ENCODE measurements at places on chromosomes 7 and 10.

GRCh38 chr10:73998929-73999691 is 1.2 kb downstream of the VCL start:
- DNase-seq: no peak

GRCh38 chr10:49592726-49593563 is 17.2 kb upstream of the SLC18A3 start:
- peak; percentile 16 for DNase-seq

DNA sequence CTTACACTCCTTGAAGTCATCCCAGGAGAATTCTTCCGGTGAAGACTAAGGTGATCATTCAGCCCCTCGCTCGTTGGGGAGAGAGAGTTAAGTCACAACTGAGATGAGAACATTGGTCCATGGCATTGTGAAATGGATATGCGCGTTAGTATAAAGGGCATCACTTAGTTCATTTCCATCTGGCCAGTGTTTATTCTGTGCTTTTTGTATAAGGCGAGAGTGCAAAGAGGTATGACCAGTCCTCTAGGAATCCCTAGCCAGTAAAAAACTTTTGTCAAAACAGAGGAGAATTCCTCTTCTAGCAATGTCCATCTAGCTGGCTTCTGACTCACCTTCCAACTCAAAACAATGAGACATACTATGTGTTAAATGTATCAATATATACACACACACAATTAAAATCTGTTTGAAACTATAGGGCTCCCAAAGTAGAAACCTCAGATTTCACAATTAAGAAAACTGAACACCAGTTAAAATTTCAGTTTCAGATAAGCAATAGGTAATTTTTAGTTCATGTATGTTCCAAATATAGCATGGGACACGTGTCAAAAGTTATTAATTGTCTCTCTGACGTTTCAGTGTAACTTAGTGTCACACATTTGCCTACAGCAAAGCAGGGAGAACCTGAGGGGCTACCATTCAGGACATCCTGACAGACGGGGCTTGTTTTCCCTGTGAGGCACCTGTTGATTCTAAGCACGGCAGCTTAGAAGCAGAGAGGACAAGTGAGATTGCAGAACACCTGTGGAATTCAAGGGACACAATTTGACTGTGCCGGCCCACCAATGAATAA is 158.9 kb downstream of the KLF6 start:
- DNase-seq: no peak

DNA sequence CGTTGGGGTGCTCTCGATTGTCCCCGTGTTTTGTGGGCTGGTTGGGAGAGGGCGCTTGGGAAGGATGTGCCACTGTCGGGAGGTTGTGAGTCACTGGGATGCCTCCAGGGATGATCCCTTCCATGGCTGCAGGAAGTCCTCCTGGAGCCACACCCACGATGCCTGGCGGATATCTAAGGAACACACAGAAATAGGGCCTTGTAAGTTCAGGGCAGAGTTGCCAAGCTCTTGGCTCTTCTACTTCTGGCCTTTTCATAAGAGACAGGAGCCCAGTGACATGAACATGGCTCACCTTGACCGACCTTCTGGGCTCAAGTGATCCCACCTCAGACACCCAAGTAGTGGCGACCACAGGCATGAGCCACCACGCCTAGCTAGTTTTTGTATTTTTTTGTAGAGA is 47.6 kb downstream of the ZRANB1 start:
- DNase-seq: no peak

- DNase-seq: no peak
Measured at GRCh38 chr10:77849039-77849664, 77.4 kb downstream of the DLG5 start.

GRCh38 chr10:43384252-43385221 is 13.1 kb downstream of the FXYD4 start:
- no peak for DNase-seq

DNA sequence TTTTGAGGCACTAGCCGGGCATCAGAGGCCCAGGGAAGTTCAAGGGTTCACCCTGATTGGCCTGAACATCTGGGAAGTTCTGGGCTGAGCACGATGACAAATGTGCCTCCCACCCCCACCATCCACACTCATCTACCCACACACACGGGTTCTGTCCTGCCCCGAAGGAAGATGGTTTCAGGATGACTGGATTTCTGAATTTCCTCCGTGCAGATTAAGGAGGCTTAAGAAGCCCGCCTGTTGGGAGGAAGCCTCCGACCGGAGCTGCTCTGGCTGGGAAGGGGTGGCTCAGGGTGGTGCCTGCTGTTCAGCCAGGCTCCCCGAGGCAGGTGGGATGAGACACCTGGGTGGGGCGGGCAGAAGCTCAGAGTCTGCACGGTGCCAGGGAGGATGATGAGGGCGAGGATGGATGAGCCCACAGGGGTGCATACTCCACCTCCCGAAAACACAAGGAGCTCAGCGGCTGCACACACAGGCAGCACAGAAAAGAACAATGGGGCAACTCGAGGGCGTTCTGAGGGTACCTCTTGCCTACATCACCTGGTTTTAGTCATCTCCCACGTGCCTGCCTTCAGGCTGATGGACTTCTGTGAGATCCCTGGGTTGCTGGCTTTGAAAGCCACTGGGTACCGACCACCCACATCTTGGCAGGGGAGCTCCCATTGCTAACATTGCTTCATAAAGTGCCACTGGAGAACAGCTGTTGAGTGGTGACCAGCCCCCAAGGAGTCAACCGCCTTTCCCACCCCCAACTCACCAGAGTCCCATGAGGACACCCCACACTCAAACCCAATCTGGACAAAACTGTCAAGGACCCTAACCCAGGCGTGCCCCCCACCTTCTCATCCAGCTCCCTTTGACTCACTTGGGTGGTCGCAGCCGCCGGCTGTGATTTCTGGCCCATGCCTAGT is 41.2 kb downstream of the CALML3 start:
- DNase-seq: no peak

- no peak for DNase-seq
Measured at GRCh38 chr10:78169214-78169613, 135.6 kb downstream of the RPS24 start.

DNA sequence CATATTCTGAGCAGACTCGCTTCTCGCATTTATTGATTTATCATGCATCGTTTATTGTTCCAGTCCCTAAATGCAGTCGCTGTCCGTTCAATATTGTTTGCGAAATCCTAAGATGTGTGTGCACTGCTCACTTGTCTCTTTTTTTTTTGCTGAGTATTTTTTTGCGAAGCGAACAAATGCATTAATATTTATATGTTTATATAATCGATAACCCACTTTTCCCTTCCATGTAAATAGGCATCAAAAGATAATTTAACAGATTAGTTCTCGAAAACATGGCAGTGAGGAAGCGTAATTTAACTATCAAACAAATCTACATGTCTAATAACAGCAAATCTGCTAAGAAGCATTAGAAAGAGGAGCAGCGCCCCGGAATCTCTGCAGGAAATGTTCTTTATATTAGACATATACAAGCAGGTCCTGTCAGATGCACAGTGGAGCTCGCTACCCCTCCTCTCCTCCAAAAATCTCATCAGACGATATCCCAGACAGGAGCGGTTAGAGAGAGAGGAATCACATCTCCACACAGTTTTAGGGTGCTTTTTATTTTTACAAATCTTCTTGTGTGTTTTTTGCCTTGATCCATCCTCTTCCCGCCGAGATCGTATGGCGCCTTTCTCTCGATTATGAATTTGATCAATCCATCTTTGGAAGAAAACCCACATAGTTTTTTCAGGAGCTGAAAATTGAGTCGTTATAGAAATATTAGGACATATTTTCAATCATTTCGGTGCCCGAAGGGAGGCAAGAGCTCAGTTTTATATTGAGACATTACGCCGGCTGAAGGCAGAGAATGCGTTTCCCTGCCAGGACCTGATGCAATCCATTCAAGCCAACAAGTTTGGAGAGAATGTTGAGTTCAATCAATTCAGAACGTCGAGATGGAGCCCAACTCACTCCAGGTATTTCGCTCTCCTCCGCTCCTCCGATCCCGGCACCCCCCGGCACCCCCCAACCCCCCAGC is at the start of gene ARID5B:
TSS of gene ARID5B (plus strand) at position 871 of the 964 bp plus-strand sequence. CDS start at position 882, 11 bp downstream.
- no peak for DNase-seq

GRCh38 chr10:34955391-34955790 is 134.8 kb downstream of the CUL2 start:
- DNase-seq: no peak

DNA sequence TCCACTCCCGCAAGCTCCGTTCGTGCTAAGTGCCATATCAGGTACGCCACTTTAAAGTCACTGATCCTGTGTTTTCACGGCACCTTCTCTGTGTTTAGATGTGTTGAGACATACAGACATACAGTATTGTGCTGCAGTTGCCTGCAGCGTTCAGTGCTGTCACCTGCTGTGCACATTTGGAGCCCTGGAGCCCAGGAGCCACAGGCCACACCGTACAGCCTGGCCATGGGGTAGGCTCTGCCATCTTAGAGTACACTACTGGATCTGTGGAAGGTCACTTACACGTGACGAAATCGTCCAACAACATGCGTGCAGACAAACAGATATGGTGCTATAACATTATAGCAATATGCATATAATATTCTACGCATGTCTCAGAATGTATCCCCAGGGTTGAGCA is 111.3 kb downstream of the ELFN1 start:
- DNase-seq: no peak

Data from glomerular endothelial cell (primary cell).